Smooth muscle cell of the brain vasculature (primary cell): ENCODE measurements at places on chromosomes 16 and 17.

DNA sequence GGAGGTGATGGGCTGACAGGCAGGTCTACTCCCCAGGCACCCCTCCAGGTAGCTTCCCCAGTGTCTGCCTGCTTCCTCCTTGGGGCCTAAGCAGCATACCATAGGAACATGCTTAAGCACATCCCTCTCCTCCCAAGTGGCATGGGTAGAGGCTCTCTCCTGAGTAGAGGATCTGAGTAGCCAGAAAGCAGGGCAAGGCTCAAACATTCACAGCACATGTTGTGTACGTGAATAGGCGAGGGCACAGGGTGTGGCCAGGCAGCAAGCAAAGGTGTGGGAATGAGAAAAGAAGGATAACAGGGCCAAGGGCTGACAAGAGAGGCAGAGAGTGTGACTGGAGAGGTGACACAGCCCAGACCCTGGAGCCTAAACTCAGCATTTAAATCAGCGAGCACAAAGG lies 29.7 kb upstream of the GFOD2 start:
- no peak for DNase-seq

GRCh38 chr16:56115817-56116576 lies 75.3 kb upstream of the GNAO1 start:
- DNase-seq: no peak

GRCh38 chr17:65688307-65688706 lies 126.9 kb upstream of the AXIN2 start:
- DNase-seq: no peak

DNA sequence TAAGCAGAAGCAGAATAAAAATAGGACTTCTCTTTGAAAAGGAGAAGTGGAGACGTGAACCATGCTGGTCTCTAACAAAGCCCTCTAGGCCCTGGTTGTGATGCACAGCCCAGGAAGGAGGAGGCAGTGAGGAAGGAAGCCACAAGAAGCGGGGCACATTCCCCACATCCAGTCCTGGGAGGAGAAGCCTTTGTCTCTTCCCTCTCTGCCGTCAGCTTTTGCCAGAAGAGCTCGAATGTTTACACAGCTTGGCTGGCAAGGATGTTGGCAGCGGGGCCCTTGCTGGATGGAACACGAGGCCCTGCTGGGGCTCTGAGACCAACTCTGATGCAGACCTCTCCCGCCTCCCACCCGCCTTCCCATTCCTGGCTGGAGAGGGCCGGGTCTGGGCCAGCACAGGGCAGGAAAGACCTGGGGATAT lies 91.3 kb downstream of the MAF start:
- no peak for DNase-seq

DNA sequence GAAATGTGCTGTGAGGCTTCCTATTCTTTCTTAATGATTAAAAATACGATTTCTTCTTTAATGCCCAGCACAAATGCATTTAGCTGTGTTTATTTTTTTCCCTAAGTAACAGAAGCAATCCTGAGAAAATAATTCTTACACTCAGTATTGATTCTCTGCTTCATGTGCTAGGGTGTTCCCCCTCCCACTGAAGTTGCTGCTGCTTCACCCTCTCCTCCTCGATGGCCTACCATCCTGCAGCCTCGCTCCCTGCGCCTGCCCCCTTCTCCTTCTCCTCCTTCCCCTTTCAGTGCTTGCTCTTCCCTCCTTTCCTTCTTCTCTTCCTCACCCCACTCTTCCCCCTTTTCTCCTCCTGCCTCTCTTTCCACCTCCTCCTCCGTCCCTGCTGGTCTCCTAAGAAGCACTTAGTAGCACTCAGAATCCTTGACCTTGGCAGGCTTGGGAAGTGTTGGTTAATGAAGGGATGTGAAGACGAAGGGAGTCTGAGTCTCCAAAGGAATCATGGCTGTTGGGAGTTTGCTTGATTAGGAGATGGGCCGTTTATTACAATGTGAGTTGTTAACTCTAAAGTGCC lies 119.7 kb downstream of the RPTOR start:
- DNase-seq: no peak

- DNase-seq: no peak
Observed at GRCh38 chr17:7508846-7509245, 24.7 kb downstream of the POLR2A start.

DNA sequence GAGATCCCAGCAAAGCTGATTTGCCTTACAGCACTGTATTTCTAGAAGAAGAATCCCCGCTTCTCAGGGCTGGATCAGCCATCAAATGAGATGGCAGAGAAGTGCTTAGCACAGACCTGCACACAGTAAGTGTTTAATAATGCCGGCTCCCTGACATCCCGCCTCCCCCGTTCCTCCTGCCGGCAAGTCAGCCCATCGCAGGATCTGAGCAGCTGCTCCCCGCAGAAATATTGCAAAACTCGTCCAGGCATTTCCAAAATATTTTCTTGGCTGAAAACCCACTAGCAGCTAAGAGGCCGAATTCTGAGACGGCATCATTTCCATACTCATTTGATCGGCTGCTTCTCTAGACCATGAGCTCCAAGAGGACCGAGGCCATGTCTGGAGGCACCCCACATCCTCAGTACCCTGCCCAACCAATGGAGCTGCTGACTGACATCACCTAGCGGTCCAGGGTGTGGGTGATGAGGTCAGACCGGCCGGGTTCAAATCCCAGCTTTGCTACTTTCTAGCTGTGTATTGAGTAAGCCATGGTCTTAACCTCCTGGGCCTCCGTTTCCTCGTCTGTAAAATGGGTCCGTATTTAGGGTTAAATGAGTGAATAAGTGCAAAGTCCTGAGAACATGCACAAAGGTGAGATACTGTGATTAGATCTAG lies 251.5 kb downstream of the KATNIP start:
- no peak for DNase-seq

DNA sequence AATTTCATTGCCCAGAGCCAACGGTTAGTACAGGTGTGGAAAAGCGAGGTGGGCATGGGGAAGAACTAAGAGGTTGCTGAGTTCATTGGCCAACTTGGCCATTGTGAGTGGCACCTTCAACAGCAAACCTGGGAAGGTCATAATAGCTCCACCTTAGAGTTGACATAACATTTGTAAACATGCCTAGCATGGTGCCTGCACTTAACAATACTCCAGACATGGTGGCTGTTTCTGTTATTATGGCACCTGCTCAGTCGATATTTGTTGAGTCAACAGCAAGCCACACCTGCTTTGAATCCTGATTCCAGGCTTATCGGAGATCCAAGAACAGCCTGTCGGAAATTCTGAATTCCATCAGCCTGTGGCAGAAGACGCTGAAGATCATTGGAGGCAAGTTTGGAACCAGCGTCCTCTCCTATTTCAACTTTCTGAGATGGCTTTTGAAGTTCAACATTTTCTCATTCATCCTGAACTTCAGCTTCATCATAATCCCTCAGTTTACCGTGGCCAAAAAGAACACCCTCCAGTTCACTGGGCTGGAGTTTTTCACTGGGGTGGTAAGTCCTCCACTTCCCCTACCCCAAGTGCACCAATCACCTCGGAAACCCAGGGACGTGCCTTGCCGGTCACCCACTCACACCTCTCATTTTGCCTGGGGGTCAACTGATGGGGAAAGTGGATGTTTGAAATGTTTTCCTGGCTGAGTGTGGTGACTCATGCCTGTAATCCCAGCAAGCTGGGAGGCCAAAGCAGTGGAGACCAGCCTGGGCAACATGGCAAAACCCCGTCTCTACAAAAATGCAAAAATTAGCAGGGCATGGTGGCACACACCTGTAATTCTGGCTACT lies 46.0 kb downstream of the TMC5 start:
- DNase-seq: no peak

DNA sequence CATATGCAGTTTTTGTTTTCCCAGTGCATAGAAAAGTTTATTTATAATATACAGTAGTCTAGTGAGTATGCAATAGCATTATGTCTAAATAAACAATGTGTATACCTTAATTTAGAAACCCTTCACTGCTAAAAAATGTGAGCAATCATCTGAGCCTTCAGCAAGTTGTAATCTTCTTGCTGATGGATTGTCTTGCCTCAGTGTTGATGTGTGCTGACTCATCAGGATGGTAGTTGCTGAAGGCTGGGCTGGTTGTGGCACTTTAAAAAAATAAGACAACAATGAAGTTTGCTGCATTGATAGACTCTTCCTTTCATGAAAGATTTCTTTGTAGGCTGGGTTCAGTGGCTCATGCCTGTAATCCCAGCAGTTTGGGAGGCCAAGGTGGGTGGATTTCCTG lies 13.9 kb upstream of the CAPNS2 start:
- DNase-seq: no peak

GRCh38 chr17:74177018-74177450 lies 26.4 kb upstream of the RPL38 start:
- DNase-seq: no peak

DNA sequence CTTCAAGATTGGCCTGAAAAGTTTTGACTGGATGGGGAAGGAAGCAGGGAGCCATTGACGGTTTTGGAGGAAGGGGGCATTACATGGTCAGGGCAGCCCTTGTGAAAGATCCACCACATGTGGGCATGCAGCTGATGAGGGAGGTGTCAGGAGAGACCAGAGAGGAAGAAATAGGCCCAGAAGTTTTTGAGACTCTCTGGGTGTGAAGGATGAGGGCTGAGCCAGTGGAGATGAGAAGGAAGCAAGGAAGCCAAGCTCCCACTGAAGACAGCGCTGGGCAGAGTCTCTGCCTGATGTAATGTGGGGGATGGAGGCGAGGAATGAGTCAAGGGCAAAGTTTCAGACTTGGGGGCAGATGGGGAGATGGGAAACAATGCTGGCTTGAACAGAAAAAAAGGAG lies 530 bp downstream of the CCL17 start:
- DNase-seq: no peak

- DNase-seq: no peak
Observed at GRCh38 chr16:76213860-76214259, 63.3 kb upstream of the CNTNAP4 start.

DNA sequence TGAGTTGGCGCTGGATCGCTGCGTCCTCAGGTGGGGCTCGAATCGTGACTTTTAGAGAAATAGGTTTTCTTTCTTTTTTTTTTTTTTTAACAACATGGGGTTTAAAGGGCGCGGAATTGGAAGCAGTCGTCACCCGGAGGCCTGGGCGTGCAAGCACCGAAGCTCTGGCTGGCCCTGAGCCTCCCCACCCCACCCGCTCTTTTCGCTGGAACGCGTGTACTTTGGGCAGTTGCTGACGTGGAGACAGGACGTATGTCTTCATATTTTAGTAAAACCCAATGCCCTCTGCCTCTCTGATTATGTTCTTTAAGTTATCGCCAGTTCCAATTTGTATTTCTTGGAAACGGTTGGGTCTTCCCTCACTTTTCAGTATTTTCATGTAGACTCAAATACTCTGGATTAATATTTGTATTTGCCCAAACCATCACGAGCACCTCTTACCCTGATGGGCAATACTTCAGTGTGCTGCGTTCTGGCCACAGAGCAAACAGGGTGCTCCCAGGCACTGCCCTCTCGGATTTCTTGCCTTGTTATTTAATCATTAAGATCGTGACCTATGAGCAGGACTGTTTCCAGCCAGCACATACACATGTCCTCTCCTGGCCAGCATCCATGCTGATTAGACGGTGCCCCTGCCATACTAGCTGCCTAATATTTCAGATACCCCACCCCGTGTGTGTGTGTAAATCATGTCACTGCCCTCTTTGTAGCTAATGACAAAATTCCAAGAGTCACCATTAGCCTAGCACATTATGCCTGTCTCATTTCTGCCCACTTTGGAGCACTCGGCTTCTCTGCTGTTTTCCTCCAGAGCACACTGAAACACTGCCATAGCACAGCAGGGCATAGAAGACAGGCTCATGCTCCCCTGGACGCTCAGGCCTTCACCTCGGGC lies 805 bp upstream of the C16orf95 start:
- no peak for DNase-seq

DNA sequence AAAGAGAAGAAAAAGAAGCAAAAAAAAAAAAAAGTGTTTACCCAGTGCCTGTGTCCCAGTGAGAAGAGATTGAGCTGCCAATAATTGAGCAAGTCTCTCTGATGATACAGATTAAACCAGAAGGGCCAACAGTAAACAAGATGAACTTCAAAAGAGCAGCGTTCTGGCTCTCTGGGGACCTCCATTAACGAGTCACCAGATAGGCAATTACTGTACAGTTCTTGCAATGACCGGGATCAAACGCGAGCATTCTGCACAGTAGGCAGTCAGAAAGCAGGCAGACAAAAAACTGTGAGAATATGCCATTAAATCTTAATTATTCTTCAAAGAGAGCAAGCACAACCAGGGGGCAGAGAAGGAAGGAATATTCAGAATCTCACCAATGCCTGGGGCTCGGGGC lies 626.1 kb downstream of the TMEM114 start:
- DNase-seq: no peak

DNA sequence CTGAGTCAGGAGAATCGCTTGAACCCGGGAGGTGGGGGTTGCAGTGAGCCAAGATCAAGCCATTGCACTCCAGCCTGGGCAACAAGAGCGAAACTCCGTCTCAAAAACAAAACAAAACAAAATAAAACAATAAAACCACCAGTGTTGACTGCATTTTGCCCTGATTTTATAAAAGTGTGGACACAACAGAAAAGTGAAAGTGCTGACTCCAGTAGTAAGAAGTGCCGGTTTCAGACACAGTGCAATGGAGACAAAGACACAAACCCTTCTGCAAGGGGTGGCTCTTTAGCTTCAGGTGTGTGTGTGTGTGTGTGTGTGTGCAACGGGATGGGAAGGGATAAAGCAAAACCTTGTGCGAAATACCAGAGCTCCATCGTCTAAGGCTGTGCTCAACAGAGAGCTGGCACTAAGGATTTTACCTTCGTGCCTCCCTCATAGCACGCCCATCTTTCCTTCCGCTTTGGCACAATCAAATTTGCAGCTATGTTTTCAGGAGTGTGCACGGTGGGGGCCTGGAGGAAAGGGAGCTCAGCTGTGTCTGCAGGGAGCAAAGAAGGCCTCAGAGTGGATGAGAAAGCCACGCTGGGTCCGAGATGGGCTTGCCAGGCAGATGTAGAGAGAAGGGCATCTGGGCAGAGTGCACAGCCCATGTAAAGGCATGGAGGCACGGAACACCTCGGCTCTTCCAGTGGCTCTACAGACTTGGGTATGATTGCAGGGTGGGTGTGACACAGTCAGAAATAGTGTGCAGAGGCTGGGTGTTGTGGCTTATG lies 15.5 kb downstream of the MXRA7 start:
- DNase-seq: no peak

DNA sequence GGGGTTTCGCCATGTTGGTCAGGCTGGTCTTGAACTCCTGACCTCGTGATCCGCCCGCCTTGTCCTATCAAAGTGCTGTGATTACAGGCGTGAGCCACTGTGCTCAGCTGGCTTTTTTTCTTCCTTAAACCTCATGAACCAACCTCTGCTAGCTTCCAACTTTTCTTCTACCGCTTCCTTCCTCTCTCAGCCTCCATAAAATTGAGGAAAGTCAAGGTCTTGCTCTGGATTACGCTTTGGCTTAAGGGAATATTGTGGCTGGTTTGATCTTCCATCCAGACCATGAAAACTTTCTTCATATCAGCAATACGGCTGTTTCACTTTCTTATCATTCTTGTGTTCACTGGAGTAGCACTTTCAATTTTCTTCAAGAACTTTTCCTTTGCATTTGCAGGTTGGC lies 57.5 kb upstream of the SDK2 start:
- no peak for DNase-seq
